ENCODE measurements at places on chromosomes 12 and 14.

- DNase-seq, result no peak
Measured at GRCh38 chr14:21527318-21527679, 1.2 kb upstream of the SALL2 start.

DNA sequence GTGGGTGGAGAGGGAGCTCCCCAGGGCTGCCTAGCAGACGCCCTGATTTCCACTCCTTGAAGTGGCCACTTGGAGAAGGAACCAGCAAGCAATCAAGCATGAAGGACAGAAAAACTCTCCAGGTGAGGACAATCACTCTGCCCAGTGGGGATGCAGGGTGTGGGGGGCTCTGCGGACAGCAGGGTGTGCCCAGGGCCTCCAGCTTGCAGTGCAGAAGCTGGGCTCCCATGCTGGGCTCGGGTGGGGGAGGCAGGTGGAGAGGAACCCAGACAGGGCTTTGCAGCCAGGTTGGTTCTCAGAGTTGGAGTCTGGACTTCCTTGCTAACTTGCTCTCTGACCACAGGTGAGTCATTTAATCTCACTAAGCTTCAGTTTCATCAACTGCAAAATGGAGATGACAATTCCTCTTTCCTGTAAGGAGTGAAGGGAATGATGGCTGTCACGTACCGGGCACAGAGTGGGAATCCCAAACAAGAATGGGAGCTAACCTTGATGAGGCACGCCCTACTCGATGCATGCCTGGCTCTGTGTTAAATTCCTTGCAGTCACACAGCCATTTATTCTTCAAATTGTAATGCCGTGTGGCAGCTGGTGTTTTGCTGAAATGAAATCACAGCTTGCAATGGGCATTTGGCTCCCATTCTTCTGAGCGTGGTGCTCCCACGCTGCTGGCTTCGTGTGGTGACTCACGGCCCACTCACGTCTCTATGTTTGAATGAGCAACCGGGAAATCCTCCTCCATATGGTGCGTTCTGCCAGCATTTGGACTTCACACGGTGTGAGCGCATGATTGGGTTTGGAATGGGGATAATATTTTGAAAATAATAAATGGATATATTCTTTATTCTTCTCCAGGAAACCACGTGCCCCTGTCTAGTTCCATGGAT, 75.2 kb downstream of the PRIMA1 start:
- DNase-seq, result no peak

- no peak for DNase-seq
Measured at GRCh38 chr12:50297027-50297426, 13.7 kb upstream of the LIMA1 start.

DNA sequence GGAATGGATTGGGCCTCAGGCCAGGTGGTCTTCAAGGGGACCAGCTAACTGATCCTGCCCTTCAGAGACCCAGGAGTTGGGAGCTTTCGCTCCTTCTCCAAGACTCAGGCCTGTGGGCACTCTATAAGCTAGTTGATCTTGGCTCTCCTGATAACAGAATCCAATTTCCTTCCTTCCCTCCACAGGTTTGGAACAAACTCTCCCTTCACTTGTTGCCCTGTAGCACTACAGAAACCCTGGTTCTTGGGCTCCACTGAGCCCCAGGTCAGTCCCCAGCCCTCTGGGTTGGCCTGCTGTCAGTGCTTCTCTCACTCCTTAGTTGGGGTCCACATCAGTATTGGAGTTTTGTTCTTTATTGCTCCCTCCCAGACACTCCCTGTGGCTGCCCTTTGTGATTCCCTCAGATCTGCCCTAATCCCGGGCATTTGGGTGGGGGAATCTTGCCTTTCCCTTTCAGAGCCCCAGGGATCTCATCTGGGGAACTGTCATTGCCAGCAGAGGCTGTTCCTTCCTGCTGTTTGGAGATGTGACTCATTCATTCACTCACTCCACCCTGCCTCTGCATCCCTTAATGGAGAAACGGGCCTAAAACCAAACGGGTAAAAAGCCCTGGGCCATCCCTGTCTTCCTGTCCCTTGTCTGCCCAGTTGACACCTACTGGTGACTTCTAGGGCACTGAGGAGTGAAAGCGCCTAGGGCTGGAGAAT, 4.4 kb upstream of the GPD1 start:
- no peak for DNase-seq

- peak; percentile 71 for DNase-seq
Measured at GRCh38 chr12:12719496-12719895, 2.3 kb downstream of the CDKN1B start.

DNA sequence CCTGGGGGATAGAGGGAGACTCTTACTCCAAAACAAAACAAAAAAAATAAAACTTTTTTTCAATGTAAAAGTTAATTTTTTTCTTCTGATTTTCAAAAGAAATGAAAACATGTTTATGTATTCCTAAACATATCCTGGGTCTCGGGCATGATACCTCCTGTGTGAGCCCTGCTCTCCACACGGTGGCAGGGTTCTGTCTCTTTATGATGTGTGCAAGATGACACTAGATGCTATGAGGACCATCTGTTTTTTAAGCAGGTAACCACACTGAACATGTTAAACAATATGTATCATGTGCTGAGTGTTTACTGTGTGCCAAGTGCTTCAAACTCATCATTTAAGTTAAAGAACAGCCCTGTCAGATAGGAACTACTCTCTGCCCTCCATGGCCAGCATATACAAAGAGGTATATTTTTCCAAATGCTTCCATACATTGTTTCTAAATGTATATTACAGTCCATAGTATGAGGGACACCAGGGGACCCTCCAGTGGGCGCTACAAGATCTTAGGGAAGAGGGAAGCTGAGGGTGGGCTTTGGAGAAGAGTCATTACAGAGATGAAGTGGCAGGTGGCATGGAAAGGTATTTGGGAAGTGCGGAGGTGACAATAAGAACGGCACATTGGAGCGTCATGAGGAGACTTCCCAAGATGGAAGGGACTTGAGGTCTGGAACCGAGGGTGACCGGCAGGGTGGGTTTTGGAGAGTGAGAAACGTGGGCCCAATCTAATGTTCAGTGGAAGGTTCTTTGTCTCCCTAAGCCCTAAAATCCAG, 28.5 kb downstream of the FOS start:
- DNase-seq, result peak; percentile 77

DNA sequence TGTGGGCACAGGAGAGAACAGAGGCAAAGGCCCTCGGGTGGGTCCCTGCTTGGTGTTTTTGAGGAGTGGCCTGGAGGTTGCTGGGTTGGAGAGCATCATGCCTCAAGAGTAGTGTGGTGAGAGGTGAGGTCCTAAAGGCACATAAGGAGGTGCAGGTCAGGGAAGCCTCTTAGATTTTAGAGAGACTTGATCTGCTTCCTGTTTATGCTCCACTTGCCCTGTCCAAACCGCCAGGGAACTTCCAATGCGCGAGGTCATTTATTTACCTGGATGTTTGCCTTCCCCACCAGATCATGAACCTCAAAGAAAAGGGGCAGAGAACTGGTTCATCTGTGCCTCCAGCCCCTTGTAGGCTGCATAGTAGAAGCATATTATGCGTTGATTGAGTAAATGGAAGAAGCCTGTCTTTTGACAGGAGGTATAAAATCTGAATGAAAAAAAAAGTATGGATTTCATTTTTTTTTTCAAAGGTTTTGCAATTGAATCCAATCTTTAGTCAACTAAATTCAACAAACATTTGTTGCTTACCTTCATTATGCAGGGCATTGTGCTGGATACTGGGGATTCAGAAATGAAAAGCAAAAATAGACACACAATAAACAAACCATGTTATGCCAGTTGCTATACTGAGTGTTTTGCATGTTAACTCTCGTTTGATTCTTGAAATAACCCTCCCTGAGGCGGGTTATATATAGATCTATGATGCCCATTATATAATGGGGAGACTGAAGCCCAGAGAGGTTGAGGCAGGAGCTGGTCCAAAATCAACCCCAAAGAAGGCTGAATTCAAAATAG, 485.2 kb downstream of the VRK1 start:
- no peak for DNase-seq

- no peak for DNase-seq
Measured at GRCh38 chr14:99944241-99944651, 121.0 kb upstream of the EVL start.

All from hematopoietic multipotent progenitor cell treated with erythropoietin and hydrocortisone succinate and interleukin-3 and kit ligand, for 6 days (in vitro differentiated cells).